ENCODE measurements at places on chromosomes 11 and 22.

DNA sequence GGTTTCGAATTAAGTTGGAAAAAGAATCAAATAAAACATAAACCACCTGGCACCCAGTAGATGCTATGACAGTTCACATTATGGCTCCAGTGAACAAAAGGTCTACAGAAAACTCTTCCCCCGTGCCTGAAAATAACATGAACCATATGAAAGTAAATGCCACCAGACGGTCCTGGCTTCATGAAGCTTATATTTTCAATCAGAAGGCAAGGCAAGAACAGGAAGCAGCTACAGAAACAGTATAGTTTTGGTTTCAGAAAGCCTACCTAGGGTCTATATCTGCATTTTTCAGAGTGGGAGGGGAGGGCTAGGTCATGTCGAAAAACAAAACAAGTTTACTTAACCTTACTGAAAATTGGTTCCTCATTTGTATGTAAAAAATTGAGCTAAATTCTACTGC lies 9.8 kb downstream of the RAB30 start:
- DNase-seq = no peak

DNA sequence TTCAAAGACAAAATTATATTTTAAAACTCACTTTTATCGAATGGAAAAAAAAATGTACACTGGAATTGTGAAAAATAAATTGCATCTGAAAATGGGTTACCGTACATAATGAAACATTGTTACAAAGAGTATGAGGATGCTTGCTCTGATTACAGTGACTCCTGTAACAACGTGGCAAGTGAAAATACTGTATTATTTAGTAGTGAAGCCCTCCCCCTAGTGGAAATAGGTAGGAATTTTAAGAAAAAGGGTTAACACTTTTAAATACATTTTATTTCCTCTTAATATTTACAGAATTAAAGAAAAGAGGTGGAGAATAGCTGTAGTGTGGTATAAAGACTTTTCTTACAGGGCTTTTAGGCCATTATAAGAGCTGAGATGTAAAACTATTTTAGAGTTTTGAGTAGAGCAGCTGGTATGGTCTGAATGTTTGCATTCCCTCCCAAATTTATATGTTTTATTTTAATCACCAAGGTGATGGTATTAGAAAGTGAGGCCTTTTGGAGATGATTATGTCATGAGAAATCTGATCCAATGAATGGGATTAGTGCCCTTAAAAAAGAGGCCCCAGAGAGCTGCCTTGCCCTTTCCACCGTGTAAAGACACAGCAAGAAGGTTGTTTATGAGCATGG lies 25.2 kb downstream of the FAM76B start:
- DNase-seq = no peak

- DNase-seq = no peak
Observed at GRCh38 chr22:31937341-31937740, 7.0 kb upstream of the YWHAH start.

DNA sequence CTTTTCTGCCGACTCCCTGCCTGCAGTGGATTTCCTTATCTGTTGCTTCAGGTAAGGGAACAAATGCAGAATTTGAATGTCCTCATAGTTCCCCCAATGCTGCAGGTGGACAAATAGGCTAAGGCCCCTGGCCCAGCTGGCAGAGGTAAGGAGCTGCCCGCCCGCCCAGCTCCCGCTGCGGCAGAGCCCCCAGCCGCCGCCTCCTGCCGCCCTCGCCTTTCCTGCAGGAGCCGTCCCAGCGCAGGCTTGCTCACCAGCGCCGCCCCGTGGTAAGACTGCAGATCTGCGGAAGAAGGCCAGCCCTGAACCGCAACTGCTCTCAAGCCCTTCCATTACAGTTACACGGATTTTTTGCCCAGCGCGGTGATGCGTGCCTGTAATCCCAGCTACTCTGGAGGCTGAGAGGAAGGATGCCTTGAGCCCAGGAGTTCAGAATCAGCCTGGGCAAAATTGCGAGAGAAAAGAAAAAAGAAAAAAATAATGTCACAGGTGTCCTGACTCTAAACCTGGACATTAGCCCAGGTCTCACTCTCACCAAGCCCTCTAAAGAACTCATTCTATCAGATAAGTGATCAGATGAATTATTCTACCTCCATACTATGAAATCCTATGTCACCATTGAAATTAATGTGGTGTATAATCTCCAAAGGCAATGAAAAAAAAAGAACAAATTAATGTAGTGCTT lies 51.2 kb upstream of the EMID1 start:
- peak; percentile 70 for DNase-seq

DNA sequence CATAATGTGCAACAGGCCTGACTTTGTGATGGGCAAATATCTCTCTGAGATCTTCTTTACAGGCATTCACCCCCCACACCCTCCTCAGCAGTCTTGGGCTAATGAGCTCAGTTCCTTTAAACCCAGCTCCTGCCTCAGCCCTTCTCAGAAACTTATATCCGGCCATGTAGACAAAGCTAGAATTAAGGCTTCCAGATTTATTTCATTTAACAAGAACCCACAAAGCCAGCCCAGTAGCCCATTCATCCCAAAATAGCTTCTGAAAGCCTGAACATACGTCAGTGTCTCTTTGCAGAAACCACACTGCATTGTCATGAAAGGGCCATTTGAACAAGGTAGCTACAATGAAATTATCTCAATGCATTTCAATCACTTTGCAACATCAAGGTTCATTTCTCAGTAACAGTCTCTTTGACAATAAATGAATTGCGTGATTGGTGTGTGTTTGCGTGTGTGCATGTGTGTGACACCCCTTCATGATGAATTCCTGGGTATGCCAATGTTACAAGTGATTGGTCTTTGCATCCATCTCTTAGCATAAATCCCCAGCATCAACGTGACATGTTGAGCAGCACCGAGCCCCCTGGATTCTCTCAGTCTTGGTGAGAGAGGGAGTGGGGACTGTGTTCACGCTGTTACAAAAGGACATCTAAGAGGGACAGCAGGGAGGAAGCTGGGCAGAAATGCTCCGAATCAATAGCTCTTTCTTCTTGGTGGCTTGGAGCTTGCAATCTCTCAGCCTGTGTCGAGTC lies 299.6 kb downstream of the KIRREL3 start:
- no peak for DNase-seq

DNA sequence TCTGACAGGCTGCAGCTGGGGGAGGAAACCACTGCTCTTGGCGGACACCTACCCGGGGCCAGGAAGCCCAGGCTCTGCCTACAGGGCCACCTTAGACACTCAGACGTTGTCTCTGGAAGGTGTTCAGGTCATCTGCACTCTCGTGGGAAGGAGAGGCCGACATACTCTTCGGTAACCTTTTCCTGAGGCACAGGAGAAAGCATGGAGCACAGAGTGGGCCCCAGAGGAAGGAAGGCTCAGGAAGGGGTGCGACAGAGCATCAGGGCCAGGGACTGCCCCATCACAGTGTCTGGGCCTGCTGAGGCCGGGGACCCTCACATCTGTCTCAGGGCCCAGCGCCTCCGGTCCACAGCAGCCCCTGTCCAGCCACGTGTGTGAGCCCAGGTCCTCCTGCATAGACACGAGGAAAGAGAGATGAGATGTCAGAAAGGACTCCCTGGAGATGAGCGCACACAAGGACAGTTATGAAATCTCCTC lies 18.2 kb upstream of the TUB start:
- no peak for DNase-seq

DNA sequence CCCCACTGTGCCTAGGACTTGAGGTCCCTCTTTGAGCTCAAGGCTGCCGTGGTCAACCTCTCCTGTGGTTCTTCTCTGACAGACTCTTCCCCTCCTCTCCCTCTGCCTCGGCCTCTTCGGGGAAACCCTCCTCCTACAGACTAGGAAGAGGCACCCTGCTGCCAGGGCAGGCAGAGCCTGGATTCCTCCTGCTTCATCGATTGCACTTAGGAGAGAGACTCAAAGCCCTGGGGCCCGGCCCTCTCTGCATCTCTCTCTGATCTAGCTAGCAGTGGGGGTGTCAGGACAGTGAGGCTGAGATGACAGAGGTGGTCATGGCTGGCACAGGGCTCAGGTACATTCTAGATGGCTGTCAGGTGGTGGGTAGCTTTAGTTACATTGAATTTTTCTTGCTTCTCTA lies 63.6 kb upstream of the EMID1 start:
- DNase-seq = no peak

DNA sequence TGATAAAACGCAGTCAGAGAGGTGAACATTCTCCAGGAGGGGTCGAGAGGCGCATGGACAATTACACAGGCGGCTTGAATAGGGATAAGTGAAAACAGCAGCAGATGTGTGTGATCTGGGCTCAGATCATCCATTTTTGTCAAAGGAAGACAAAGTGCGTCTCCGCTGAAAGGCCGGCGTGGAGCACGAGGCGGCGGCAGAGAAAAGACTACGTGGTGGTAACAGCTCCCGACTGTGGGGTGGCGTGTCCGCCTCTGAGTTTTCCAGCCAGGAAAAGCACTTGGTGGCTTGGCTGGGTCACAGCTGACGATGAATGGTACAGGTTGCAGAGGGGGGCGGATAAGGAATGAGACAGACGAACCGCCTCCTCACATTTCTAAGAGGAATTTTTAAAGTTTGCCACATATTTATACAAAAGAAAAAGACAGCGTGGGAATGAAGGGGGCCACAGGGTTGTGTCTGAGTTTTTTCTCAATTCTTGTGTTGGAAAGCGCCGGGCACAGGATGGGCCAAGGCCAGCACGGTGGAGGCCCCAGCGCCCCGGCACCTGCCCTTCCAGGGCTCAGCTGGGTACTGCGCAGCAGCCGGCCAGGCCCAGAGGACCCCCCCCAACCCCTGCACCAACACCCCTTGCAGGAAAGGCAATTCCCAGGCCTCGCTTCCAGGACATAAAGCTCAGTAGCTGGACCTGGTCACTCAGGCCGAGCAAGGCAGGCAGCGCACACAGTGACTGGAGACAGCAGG lies 80.4 kb downstream of the TRMU start:
- no peak for DNase-seq

DNA sequence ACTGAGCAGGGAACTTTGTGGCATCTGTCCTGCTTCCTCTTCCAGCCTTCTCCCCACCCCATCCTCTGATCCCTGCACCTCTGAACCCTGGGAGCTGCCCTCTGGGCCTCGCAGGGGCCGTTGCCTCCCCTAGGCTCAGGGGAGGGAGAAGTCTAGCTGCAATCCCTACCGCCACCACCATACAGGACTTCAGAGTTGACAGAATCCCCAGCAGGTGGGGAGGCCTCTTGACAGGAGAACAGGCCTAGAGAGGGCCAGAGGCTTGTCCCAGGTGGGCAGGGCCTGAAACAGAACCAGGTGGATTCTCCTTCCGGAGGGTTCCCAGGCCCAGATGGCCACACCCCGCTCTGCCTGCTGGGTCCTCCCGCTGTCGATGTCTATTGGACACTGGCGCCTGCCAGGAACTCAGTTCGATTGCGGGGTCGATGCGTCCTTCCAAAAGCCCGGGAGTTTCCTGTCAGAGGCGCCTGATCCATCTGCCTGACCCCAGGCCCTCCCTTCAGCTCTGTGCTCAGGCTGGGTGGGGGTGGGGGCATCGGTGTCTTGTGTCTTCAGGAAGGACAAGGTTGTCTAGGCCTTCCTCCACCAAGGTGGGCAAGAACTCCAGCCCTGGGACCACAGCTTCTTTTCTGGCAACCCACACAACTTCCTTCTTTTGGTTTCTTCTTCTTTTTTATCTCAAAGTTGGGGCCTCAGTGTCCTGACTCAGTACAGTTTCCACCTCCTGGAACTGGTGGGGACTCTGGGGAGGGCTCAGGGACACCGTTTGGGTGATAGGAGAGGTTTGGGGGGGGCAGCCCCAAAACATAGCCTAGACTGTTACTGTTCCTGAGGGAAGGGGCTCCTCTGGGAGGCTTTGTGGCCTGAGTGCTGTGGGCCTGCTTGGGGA lies 6.4 kb downstream of the STARD10 start:
- DNase-seq = no peak
